ENCODE measurements at places on chromosomes 7 and 10.
A peak's percentile ranks its signal among the peaks of the same experiment; 100 is the strongest.

DNA sequence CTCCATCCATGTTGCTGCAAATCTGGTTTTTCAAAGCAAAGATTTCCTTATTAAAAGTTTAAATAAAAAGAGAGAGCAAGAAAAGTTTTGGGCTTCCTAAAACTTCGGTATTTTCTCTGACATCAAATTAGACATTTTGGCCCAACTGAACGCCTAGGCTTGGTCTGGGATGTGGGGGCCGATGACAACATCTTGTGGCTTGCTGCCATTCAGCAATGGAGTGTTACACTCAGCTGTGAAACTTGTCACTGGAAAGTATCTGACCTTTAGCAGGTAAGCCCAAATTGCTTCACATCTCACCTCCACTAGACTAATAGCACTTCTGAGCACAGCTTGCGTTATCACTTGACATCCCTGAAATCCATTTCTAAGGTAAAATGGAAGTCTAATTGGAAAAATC, 320.6 kb downstream of the GATA3 start:
- no peak for DNase-seq

DNA sequence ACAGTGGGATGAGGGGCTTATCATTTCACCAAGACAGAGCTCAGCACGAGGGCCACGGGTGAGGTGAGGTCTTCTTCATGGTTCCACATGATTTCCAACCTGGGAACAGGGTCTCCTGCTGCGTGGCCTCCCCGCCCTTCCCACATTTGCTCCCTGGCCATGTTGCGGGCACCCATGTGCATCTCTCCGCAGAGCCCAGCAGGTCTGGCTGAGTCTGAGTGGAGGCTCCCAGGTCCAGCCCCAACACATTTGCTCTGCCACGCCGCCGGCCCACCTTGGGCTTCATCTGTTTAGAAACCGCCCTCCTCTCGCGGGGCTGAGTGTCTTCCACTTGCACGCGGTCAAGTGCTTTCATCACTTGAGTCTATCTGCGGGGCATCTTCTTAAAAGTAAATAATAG, 14.8 kb upstream of the PRKAR1B start:
- no peak for DNase-seq

GRCh38 chr7:20624666-20625385, 9.4 kb downstream of the ABCB5 start:
- DNase-seq = no peak

GRCh38 chr10:72875250-72876055, 18.1 kb upstream of the OIT3 start:
- no peak for DNase-seq

DNA sequence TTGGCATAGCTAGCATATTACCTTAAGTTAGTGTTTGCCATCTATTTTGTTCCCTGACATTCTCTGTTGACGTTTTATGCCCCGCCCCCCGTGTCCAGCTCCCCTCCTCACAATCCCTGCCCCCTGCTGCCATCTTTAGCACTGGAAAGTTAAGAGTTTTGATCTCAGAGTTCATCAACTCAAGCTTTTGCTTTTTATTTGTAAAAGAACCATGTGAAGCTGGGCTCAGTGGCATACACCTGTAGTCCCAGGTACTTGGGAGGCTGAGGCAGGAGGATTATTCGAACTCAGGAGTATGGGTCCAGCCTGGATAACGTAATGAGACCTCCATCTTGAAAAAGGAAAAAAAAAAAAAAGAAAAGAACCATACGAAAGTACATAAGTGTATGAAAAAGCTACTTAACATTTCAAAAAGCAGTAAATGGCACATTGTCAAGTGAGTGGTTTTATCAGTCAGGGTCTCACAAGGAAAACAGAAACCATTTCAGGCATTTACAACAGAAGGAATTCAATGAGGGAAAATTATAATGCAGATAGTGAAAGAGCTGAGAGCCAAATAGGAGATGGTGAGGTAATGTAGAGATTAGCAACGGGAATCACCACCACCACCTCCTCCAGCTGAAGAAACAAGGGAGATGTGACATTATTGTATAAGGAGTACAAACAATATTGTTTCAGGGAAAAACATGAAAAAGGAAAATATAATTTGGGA, 64.9 kb downstream of the MCU start:
- DNase-seq = no peak

- no peak for DNase-seq
Observed at GRCh38 chr10:119161680-119162451, 3.6 kb downstream of the SFXN4 start.

DNA sequence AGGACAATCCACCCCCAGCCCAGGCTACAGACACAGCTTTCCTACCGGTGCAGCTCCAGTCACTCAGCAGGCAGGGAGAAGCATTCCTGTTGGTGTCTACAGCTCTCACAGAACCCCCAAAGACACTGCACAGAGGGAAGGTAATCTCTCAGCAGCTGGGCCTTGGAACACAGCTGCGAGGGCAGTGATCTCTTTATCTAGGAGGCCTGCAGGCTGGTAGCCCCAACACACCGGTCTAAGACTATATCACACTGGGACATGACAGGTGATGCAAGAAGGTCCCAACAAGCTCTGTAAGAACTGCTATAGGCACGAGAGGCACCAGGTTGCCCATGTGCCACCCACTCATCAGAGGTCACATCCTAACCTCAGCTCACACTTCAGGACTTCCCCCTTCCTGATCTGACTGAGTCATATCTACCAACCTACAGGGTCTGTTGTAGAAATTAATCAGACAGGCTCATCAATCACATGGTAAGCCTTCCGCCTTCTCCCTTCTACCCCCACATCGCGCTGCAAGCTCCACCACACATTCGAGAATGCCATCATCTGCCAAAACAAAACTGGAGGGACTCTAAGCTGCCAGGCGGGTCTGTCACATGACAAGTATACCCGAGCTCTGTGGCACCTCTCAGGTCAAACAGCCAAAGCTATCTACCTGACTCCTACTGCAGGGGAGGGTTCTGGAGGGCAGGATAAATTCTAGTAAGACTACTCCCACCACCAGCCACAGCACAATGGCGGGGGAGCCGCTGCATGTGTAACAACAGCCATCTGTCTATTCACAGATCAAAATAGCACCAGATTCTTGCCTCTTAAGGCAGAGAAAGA, 26.1 kb downstream of the FAM53B start:
- DNase-seq = no peak

GRCh38 chr10:113854761-113855588, 514 bp downstream of the NHLRC2 start:
- no peak for DNase-seq

DNA sequence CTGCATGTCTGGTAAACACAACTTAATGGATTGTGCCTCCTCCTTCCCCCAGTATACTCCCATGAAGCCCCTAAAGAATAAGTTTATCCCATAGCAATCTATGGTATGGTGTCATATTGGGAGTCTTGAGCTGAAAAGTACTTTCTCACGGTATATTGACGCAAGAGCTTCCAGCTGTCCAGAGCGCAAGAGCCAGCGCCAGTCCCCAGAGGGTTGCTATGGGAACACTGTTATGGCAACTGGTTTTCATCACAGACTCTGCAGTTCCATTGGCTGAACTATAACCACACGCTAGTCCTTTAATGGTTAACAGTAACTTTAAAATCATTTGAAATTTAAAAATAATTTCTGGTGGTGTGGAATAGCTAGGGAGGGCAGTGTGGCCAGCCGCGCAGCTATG, 46.9 kb downstream of the PRPF18 start:
- DNase-seq = no peak

DNA sequence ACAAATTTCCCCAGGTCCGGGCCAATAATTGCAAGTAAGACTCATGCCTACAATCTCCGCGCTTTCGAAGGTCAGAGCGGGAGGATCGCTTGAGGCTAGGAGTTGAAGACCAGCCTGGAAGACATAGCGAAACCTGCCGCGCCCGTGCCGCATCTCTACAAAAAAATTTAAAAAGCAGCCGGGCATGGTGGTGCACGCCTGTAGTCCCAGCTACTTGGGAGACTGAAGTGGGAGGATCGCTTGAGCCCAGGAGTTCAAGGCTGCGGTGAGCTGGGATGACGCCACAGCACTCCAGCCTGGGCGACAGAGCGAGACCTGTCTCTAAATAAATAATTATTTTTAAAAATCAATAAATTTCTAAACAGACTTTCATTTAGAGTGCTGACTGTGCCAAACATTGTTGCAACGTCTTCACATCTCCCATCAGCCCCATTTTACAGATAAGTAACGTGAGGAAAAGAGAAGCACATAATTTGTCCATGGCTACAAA, 494 bp upstream of the CFAP43 start:
- DNase-seq = no peak

GRCh38 chr7:32241636-32242035, 171.4 kb upstream of the PDE1C start:
- DNase-seq = no peak

DNA sequence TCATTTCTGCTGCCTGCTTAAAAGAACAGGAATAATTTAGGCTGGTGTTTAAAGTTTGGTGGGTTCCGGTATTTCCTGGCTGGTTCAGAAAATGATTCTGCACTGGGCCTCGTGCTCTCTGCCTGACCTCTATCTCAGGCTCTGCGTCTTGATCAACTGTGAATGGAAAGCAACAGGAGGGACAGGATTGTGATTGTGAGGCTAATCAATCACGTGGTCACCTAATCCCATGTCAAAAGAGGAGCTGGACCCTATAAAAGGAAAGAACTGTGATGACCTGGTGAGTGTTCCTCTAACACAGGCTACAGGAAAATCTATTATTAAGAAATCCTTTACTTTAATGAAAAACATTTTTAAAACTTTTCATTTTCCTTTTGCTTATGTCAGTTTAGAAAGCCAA, at the start of gene DHX32:
TSS of gene DHX32 (minus strand) at position 101 of the 400 bp plus-strand sequence. CDS start 468 bp downstream, outside the sequence.
- no peak for DNase-seq

DNA sequence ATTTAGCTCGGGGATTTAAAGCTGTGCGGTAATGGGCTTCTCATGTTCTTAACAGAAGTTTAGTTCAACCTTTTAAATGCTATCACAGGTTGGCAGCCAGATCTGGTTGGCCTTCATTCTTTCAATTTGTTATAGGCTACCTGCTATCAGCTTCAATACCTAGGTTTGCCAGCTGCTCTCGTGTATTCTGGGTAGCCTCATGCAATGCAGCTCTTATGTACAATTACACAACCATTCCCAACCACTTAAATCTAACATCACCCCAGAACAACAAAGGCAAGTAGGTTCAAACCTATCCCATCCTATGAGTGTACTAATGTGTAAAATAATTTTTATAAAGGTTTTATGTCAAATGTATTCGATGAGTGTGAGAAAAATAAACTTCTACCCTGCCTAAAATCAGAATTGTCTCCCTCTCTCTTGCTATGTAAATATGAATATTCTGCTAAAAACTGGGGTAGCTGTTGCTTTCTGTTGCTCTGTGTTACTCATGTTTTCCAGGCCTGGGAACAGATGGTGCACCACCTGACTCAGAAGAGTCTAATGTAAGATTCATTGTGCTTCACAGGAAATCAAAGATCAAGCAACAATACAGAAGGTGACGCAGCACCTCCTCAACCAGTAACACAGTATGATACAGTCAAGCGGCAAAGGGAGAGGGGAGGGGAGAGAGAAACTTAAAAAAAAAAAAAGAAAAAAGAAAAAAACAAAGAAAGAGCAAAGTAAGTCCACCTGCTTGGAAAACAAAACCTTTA, 188.6 kb downstream of the ETV1 start:
- peak; percentile 95 for DNase-seq

DNA sequence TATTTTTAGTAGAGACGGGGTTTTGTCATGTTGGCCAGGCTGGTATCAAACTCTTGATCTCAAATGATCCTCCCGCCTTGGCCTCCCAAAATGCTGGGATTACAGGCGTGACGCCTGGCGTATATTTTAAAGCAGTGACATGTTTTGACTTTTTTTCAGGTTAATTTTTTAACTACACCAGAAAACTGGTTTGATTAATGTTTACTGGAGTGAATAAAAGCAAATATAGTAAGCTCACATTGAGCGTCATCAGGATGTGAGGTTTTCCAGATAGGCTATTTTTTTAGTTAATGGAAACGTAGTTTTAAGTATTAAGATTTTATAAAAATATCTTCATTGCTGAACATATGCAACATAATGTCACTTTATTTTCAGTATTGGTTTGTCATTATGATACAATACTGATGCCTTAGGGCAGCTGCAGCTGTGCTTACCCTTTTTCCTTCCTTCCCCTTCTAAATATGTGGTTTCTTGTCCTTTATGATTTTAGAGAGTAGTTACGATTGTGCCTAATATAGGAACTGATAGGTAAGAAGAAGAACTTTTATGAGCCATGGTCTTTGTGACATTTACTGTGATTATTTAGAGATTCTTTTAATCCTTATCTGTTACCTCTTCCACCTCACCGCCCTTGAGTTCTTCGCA, 37.3 kb downstream of the TMEM60 start:
- no peak for DNase-seq

GRCh38 chr10:46282842-46283574, 3.8 kb upstream of the ANTXRL start:
- peak; percentile 4 for DNase-seq

GRCh38 chr7:119228482-119228881, 1004.0 kb downstream of the ANKRD7 start:
- no peak for DNase-seq

DNA sequence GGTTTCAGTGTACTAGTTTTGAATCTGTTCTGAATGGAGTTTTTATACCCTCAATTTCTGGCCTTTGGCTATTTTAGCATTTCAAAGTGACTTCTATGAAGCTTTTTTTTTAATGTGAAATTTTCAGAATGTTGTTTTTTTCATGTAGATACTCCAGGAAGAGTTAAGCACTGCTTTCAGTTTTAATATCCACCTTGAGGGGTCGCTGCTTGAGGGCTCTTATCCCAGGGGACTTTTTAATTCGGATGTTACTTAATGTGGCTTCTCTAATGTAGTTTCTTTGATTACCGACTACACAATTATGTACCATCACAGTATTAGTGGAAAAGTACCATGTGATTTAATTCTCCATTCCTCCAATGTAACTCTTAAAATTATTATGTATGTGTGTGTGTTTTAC, 5.2 kb downstream of the IFIT5 start:
- no peak for DNase-seq

- DNase-seq = peak; percentile 84
Observed at GRCh38 chr7:55185941-55186609, 167.3 kb downstream of the EGFR start.

DNA sequence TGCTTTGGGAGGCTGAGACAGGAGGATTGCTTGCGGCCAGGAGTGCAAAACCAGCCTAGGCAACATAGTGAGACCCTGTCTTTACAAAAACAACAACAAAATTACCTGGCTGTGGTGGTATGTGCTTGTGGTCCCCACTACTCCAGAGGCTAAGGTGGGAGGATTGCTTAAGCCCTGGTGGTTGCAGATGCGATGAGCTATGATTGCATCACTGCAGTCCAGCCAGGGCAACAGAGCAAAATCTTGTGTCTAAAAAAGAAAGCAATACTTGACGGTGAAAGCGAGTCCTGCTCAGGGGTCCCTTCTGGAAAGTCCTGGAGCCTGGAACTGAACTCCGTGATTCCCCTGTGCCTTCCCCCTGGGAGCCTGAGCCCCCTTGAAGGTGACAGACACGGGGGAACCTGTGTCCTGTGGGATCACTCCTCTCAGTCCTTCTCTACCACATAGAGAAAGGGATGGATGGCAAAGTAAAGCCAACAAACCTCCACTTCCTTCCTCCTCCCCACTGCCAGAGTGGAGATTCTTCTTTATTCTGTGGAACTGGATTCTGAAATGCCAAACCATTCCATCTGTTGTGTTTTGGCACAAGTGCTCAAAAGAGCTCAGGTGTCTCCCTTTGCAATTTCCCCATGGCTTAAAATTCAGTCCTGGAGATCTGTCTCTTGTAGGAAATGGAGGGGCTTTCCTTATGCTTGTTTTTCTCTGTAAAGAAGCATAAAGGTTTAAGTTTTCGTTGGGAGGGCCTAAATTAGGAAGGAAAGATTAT, 50.6 kb downstream of the KIAA1217 start:
- DNase-seq = no peak
